ENCODE measurements at places on chromosomes 5 and 9.

GRCh38 chr9:70609011-70609410 lies 194.6 kb upstream of the KLF9 start:
- DNase-seq = no peak

GRCh38 chr5:154614125-154614524 lies 136.1 kb upstream of the HAND1 start:
- no peak for DNase-seq

- no peak for DNase-seq
These were observed 139.6 kb downstream of the MAN2A1 start for GRCh38 chr5:109829331-109829730.

DNA sequence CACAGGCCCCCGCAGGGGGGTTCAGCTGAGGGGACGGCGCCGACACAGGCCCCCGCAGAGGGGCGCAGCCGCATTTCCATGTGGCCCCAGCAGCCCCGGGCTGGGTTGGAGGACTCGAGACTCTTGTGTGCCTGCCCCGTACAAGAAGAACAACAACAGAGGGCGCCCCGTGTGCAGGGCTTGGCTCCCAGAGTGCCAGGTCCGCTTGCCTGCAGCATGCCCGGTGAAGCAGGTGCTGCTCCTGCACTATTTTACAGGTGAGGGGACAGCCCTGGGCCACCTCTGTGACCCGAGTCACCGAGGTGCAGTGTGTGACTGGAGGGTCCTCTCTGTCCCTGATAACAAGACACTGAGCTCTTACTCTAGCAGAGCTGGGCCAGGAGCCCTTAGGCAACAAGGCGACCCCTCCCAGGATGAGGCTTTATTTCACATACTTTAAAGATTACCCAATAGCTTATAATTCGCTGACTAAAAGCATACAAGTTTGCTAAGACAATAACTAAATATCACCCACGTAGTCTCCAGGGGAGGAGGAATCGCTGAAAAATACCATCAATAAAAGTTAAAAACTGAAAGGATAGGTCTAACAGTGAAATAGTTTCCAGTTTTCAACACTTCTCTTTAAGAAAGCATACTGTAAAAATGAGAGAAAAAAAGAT lies 41.7 kb upstream of the SLC9A3 start:
- no peak for DNase-seq

GRCh38 chr5:95151694-95152093 lies 133.2 kb downstream of the MCTP1 start:
- DNase-seq = no peak

DNA sequence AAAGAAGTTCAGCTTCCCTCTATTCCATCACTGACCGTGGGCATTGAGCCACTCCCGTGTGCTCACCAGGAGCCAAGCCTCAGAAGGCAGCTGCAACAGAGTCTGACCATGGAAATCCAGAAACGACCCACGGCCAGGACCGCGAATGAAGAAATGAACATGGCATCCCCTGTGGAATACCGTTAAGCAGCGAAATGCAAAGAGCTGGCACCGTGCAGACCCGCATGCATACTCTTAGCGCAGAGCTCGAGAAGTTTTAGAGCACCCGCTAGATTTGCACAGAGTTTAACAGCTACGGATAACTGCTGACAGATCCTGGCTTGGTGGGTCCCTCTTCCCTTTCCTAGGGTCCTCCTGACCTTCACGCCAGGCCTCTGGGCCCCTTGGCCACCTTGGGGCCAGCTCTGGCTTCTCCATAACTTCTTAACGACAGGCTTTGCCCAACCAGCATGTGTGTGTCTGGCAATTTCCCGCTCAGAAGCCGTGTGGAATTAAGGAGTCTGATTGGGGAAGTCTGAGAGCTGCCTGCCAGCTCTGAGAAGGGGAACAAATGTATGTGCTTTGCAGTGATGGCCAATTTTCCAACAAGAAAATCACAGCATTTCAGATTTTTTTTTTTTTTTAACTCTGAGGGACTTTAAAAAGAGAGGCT lies 75.3 kb upstream of the COL5A1 start:
- no peak for DNase-seq
